Neuronal stem cell (in vitro differentiated cells): ENCODE measurements at places on chromosomes 4 and X.
A peak's percentile ranks its signal among the peaks of the same experiment; 100 is the strongest.

DNA sequence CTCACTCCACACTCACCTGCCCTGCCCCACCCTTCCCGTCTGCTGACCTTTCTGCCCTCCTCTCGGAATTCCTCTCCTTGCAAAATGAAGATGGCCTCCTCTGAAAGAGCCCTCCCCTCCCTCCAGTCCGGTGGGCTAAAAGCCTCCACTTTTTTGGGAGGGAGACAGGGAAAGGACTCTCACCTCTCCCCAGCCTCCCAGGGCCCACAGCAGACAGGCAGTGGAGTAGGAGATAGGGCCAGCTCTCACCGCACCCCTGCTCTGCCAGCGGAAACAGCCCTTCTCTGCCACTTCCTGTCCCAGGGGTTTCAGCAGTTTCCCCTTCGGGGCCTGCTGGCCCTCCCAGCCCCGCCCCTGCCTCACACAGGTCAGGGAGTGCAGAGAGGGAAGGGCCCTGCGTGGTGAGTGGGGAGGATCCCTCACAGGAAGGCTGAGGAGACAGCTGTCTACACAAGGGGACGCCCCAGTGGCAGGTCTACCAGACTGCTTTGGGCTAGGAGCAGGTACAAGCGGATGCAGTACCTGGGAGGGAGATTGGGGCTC, 18.2 kb downstream of the ELF4 start:
- no peak for DNase-seq

- DNase-seq: no peak
Measured at GRCh38 chrX:44927398-44927797, 54.4 kb downstream of the KDM6A start.

- DNase-seq: no peak
Measured at GRCh38 chr4:121519236-121519838, 138.5 kb upstream of the QRFPR start.

GRCh38 chr4:12178614-12179610, 750.2 kb upstream of the HS3ST1 start:
- no peak for DNase-seq

GRCh38 chrX:64427787-64428186, 32.5 kb upstream of the MTMR8 start:
- DNase-seq: no peak

- peak; percentile 62 for DNase-seq
Measured at GRCh38 chr4:99447079-99447478, 11.9 kb upstream of the ADH7 start.

DNA sequence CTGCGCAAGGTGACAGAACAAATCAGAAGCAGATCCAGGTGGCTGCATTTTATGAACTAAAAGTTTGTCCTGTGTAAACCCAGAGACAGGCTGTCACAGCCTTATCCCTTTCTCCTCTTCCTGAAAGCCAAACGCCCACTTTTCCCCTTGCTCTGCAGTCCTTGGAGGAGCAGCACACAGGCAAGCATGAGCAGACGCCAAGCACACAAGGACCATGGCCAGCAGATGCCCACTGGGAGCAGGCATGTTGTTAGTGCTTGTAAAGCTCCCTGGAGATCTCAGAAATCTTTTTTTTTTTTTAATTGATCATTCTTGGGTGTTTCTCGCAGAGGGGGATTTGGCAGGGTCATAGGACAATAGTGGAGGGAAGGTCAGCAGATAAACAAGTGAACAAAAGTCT, 11.5 kb upstream of the HOPX start:
- DNase-seq: no peak

DNA sequence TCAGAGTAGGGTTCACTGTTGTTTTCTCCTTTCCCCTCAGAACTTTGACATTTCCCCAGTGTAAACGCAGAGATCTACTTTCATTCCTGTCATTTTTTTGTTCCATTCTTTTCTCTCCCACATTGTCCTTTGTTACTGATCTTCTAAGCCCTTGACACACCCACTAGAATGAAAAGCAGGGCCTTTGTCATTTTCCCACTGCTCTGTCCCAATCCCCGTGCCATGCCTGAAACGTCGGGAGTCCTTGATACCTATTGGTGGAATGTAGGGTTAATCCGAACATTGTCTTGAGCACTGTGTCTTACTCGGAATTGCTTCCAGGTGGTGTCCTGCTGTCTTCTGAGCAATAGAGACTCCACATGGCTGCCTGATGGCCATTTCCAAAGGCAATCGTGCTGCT, 887.1 kb upstream of the FRG1 start:
- DNase-seq: peak; percentile 20

DNA sequence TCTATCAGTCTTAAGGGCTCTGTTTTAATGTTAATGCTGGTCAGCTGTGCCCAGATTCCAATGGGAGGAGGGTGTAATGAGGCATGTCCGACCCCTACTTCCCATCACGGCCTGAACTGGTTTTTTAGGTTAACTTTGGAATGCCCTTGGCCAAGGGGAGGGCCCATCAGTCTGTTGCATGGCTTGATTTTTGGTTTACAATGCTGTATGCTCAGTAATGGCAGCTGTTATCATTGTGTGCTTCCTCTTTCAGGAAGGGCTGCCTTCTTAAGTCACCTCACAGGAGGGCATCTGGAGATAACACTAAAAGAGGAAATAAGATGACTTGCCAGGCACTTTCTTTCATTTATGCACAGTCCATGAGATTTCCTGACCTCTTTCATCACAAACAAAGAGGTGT, 36.3 kb downstream of the ATXN3L start:
- no peak for DNase-seq

DNA sequence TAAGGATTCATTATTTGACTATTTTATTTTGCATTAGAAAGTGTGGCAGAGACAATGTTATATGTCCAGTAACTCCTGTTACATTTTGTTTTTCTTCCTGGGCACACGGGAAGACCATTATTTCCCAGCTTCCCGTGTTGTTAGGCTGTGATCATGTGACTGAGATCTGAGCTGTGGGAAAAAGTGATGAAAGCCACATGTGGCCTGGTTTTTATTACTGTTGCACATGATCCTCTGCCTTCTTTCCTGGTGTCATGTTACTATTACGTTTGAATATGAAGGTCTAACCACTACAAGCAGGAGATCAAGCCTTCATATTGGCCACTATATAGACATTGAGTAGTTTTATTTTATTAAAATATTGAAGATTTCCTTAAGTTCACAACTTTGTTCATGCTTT, 28.2 kb upstream of the MID1 start:
- DNase-seq: no peak

- DNase-seq: no peak
Measured at GRCh38 chrX:136954930-136955329, 74.4 kb upstream of the RBMX start.

DNA sequence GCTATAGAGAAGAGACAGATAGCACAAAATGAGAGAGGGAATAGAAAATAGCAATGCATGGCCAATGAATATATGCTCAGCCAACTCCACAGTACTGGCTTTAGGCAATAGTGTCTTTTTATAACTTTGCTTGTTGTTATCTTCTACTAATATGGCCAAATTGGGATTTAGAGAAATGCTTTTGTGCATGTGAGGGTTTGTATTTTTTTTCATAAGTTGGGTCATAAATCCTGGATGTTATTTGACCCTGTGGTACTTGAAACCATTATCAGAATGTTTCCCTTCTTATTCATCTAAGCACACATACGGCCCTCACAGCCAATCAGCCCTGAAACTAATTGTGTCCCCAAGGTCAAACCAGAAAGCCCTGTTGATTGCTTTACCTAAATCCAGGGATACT, 35.2 kb upstream of the LPAR4 start:
- no peak for DNase-seq

DNA sequence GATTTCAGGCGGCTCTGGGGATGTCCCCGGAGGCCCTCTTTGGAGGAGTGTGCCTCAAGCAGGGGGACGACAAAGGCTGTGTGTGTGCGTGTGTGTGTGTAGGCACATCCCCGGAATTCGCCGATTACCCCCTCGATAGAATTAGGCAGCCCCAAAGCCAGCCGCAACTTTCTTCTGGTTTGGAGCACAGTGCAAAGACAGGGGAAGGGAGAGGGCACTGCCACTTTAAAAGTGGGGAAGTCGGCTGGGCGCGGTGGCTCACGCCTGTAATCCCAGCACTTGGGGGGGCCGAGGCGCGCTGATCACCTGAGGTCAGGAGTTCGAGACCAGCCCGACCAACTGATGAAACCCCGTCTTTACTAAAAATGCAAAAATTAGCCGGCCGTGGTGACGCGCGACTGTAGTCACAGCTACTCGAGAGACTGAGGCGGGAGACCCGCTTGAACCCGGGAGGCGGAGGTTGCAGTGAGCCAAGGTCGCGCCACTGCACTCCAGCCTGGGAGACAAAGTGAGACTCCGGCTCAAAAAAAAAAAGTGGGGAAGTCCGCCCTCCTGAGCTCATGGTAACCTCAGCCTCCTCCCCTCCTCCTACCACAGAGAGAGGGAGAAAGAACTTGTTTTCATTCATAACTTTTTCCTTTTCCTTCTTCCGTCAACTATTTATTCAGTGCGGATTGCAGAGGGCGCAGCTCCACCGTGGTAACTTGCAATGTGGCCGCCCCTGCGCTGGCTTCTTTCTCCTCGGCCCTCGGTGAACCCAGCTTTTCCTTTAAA, 2.4 kb downstream of the SPRY1 start:
- DNase-seq: peak; percentile 48

GRCh38 chr4:140048419-140048995, 105.5 kb downstream of the MAML3 start:
- DNase-seq: no peak

GRCh38 chrX:118493016-118493415, 2.6 kb upstream of the DOCK11 start:
- DNase-seq: no peak

- no peak for DNase-seq
Measured at GRCh38 chrX:41981481-41982013, 58.2 kb upstream of the CASK start.

- DNase-seq: no peak
Measured at GRCh38 chr4:147865926-147866325, 134.0 kb downstream of the ARHGAP10 start.

DNA sequence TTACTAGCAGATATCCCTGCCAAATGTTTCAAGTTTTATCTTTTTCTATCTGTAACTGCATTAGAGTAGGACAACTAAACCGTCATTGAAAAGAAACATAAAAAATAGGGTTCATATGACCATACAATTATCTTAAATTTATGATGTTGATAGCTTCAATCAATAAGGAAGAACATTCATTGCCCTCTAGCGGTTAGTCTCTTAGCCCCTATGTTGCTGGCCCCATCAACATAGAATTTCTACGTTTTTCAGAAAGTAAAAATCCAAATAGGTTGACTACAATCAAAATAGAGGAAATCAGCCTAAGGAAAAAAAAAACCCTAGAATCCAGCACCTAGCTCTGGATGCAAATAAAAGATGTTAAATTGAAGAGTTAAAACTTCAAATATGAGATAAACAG, 225.1 kb upstream of the ITM2A start:
- DNase-seq: no peak

- no peak for DNase-seq
Measured at GRCh38 chrX:99795495-99795894, 614.6 kb downstream of the PCDH19 start.

DNA sequence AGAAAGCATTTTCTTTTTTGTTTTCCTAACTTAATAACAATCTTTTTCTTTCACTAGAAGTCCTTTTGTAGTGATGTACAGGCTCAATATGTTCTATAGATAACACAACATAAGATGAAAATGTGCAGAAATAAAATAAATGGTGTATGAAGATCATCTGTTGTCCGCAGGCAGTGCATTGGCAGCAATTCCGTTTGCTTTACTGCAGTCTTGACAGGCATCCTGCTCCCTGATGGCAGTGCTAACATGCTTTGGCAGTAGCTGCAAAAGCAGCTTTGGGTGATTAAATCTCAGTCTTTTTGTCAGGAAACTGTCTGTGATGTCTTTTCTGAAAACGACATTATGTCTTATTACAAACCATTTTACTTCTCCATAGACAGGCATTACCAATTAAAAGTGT, 131.4 kb downstream of the TRAM1L1 start:
- DNase-seq: no peak

DNA sequence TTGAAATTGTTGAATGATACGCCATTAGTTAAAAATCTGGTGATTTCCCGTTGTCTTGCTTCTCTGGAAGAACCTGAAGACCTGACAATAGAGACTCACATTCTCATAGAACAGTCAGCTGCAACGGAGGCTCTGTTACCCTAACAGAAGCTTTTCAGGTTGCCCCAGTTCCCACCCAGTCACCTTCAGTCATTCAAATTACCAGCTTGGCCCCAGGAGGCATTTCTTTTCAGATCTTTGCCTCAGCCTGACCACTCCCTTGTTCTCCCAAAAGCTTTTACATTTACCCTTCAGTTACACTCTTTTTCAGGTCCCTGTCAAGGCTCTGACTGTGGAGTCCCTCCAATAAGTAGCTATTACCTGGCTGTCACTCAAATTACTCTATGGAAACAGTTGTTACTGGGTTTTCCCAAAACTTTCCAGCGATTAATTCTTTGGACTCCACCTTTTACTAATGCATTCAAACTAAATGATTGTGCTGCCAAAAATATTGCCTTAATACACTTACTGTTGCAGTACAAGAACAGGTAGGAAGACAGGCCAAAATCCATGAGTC, 162.2 kb upstream of the FTHL17 start:
- DNase-seq: no peak

GRCh38 chrX:142733327-142733726, 292.4 kb upstream of the SPANXN4 start:
- no peak for DNase-seq

GRCh38 chr4:40550948-40551462, 78.7 kb downstream of the RBM47 start:
- DNase-seq: no peak
